ENCODE measurements at places on chromosomes 4 and X.

DNA sequence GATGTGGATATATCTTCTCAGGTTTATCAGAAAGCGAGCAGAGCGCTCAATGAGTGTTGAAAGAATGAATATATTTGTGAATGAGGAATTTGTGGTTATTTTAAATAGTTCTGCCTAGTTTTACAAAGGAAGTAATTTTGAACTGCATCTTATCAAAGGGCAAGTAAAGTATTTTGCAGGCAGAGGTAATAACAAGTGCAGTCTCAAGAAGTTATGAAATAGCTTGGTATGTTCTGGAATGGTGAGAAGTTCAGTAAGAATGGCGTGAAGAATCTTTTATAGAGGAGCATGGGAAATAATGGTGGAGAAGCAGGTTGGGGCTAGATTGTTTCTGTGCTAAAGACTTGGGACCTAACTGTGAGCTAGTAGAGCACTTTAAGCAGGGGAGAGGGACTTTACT lies 10.9 kb downstream of the TMA16 start:
- no peak for DNase-seq

GRCh38 chr4:176308441-176308840 lies 11.3 kb upstream of the SPCS3 start:
- no peak for DNase-seq

DNA sequence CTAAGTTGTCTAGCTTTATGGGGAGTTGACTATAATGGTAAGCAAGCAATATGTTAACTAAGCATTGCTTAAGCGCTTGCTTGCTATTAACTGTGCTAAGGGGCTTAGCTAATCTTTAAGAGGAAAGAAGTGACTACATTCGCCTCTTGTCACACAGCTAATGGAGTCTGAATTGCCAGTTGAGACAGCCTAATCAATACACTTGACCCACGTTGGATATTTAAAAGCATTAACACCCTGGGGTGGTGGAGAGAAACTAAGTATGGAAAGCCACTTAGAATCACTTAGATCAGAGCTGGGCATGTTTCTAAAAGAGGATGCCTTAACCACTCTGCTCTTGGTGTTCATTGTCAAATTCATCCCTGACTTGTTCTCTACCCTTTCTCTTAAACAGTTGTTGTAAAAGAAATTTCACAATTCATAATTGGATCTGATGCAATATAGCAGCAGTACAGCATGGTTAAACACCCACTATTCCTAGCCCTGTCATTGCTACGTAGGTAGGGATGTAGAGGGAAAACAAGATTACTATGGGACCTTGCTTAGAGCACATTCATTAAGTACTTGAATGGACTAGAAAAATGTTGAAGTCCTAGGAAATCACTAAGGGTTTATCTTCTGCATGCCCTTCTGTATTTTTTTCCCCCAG lies 3.5 kb downstream of the ZAR1 start:
- no peak for DNase-seq

DNA sequence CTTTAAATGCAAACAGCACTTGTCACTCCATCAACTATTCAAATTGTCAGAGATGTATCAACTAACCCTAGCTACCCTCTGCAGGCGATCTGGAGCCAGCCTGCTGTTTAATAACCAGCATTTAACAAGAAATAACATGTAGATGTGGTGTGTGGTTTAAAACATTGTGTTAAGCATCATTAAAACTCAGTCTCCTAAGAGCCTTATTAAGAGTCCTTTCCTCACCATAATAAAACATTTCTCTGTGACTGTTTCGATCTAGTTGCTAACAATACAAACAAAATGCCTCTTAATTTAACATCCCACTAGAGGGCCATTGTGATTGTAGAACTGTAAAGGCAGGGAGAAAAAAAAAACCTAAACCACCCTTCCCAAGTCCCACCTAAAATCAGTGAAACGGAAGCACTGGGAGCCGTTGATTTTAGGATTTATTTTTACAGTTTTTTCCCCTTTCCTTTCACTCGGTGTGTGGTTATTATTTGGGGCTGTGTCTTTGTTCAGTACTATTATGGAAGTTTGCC lies 708.6 kb downstream of the C4orf33 start:
- DNase-seq = no peak

- no peak for DNase-seq
These were observed 67.1 kb downstream of the LRP2BP start for GRCh38 chr4:185328586-185328985.

DNA sequence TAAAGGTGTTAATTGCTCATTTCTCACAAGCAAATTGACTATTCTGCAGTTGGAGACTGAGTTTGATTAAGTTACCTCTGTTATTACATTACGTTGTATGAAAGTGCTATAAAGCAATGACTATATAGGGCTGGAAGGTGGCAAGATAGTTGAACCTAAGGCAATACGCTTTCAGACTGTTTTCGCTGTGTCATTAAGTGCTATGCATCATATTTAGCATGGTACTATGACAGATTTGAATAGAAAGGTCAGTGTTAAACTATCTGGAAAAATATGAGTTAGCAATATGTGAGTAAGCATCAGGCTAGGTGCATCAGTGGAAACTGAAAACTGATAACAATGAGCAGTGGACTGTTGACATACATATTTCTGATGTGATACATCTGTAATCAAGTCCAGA lies 206.0 kb upstream of the ARHGAP24 start:
- no peak for DNase-seq

- no peak for DNase-seq
These were observed 204.8 kb upstream of the LDB2 start for GRCh38 chr4:17103231-17103630.

DNA sequence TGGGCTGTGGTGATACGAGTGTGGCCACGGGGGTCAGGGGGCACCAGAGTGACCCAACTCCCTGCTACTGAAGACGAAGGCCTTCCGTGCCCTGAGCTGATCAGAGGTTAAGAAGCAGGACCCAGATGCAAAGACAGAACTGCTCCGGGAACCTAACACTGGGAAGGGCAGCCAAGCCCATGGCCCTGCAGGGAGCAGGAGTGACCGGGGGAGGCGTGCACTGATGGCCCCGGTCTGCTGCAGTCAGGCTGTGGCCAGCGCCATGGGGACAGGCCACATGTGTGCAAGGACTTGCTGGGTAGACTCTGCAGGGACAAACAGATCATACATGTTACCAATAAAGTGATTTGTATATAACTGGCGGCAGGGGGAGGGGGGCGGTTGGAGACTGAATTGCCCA lies 74.6 kb downstream of the ACOX3 start:
- DNase-seq = peak; percentile 33

DNA sequence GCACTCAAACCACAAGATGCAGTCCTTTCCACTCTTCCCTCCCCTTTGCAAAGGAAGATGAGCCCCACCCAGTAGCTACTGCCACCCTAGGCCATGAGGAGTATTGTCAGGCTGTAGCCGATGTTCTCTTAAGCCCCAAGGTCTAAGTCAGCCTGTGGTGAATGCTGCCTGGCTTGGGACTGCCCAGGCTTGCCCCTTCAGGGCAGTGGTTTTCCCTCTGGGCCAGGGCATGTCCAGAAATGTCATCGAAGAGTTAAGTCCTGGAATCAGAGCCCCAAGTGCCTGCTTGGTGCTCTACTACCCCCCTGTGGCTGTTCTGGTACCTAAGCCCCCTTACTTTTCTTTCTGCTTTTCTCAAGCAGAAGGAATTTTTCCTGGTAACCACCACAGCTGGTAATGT lies 11.8 kb upstream of the PGK1 start:
- peak; percentile 19 for DNase-seq

DNA sequence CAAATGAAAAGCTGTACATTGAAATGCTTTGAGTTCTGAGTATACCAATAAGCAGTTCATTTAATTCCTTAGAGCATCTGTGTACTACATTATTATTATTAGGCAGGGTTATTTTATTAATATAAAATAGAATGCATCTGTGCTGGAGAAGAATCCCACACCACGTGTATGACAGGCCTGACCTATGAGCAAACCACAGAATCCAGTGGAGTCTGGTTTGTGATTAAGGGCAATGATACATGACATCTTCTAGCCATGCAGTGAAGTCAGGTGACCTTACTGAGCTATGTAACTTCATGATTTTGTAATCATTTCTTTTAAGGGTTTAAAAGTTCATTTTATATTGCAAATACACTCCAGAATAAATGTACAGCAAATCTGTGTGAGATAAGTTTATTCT lies 1165.0 kb upstream of the TENM3 start:
- DNase-seq = no peak

DNA sequence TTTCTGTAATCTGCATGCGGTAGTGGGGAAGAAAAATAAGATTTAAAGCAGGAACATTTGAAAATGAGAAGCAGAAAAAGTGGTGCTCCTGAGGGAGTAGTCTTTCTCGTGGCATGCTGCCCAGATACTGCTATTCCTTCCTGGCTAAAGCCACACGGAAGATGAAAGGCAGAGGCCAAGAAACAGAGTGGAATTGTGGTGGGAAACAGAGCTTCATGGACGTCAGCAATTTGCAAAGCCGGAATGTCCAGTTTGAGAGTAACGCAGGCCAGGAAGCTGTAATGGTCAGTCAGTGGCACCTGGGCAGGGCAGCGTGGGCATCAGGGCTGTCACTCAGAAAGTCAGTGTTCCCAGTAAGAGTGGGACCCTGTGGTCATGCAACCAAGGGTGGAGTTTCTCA lies 63.7 kb upstream of the FMR1 start:
- no peak for DNase-seq

DNA sequence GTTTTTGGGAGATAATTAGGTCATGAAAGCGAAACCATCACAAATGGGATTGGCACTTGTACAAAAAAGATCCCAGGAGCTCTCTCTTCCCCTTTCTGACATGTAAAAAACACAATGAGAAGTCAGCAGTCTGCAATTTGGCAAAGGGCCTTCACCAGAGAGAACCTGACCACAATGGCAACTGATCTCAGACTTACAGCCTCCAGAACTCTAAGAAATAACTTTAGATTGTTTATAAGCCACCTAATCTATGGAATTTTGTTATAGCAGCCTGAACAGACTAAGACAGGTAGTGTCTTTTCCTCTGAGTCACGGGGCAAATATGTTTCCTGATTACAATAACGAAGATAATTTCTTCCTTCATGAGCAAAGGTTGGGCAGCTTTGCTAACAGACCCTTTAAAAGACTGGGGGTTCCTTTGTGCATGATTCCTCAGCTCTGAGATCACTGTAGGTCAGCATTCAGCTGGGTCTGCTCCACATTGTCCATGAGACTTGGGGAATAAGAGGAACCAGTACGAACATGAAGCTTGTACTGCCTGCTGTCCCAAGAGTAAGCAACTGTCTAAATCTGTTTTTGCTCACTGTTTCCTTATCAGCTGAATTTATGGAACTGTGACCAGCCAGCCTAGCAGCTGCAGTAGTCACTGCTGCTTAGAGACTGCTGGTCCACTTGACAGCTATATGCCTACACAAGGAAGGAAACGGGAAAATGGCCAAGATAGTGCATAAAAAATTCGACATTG lies 191.6 kb downstream of the ANAPC10 start:
- no peak for DNase-seq

- no peak for DNase-seq
These were observed 90.5 kb upstream of the GPRIN3 start for GRCh38 chr4:89398146-89398545.

DNA sequence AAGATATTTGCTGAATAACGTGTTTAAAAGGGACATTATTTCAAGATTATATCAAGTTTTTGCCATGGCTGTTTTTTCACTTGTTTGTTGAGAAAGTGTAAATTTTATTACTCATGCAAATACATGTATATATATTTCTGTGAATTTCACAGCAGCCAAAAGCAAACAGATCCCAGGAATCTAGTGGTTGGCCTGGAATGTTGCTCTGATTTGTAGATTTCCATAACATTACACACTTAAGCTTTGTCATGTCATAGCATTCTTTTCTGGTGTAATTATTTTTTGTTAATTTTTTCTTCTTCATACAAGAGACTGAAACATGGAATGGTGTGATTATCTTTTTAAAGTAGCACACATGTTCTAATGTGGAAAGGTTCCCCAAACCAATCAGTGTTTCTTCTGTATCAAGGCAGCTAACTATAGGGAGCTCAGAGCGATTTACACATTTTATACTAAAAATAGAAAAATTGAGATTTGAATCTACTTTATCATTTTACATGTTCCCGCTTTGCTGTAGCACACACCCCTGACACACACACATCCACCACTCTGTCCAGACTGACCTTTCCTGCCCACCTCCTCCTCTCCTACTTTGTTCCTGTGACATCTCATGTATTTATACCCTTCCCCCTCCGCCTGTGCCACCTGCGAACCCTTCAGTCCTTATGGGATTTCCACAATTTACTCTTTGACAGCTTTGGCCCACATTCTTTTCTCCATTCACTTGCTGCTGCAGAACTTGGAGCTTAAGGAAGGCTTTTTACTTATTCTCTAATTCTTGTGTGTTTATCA lies 20.3 kb downstream of the RUFY3 start:
- no peak for DNase-seq

DNA sequence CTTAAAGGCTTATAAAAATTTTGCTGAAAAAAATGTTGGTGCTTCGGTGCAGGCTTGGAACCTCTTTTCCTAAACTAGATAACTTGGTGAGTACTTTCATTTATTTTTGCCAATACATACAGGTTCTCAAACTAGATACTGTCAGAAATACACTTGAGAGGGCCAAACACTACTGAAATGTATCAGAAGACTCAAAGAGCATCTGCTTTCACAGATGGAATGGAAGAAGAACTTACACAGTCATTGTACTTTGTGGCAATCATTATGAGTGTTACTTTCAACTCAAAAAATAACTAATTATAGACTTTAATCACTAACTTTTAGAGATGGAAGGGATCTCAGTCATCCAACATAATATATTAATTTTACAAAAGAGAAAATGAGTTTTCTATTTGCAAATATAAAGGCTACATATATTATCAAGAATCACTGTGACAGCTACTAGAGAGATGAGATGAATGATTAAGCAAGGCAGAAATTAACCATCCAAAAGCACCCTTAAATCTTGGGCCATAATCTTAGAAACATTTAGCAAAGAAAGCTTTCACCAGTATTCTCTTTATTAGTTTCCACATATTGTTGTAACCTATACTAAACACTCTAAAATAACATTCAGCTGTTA lies 1.0 kb downstream of the ENAM start:
- DNase-seq = no peak

- no peak for DNase-seq
These were observed 12.7 kb upstream of the SMIM43 start for GRCh38 chr4:121777625-121778024.

GRCh38 chrX:136190038-136190713 lies 42.8 kb downstream of the FHL1 start:
- no peak for DNase-seq

DNA sequence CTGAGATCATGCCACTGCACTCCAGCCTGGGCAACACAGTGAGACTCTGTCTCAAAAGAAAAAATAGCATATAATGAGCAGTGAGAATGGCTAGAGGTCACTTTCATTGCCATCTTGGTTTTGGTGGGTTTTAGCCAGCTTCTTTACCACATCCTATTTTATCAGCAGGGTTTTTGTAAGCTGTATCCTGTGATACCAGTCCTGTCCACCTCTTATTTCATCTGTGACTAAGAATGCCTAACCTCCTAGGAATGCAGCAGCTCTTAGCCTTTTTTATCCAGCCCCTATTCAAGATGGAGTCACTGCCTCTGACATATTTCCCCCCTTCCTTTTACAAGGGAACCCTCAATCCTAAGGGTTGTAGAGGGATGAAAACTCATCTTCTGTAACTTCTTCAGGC lies 26.1 kb upstream of the IGFBP7 start:
- no peak for DNase-seq

GRCh38 chr4:109691411-109691920 lies 11.8 kb downstream of the CASP6 start:
- no peak for DNase-seq

- no peak for DNase-seq
These were observed 176.2 kb upstream of the RBPJ start for GRCh38 chr4:26144526-26145155.

GRCh38 chr4:153684182-153684970 lies at the start of gene TLR2:
Gene TLR2, plus strand, starts transcription at chr4:153684280. Its CDS starts 18,628 bp downstream, at chr4:153702908.
- DNase-seq = peak; percentile 16

GRCh38 chrX:40968180-40968579 lies 117.1 kb upstream of the USP9X start:
- no peak for DNase-seq
